ENCODE measurements at places on chromosomes 3 and 15. TPM values are rescaled to one million over a fixed set of nuclear protein-coding genes. Genes with fewer than 3 reads are reported as not detected.

GRCh38 chr3:194588741-194589140, 44.5 kb downstream of the TMEM44 start:
- H3K4me3 ChIP-seq = no peak overlapping the region
- no peaks in the 10 kb centered on the region for H3K27me3 ChIP-seq
- DNase-seq = no peak

GRCh38 chr3:141261472-141262307, 30.1 kb downstream of the PXYLP1 start:
- no peak overlapping the region for H3K4me3 ChIP-seq
- no peak for DNase-seq
- peaks cover 5% of the 10 kb centered on the region for H3K36me3 ChIP-seq
- no peak overlapping the region for H3K27ac ChIP-seq
- H3K27me3 ChIP-seq = no peaks in the 10 kb centered on the region

CIDEC gene
- 3.3 TPM for total RNA-seq

FBXW12 gene
- total RNA-seq = not detected

PCOLCE2 gene
- 4.4 TPM for total RNA-seq

DNA sequence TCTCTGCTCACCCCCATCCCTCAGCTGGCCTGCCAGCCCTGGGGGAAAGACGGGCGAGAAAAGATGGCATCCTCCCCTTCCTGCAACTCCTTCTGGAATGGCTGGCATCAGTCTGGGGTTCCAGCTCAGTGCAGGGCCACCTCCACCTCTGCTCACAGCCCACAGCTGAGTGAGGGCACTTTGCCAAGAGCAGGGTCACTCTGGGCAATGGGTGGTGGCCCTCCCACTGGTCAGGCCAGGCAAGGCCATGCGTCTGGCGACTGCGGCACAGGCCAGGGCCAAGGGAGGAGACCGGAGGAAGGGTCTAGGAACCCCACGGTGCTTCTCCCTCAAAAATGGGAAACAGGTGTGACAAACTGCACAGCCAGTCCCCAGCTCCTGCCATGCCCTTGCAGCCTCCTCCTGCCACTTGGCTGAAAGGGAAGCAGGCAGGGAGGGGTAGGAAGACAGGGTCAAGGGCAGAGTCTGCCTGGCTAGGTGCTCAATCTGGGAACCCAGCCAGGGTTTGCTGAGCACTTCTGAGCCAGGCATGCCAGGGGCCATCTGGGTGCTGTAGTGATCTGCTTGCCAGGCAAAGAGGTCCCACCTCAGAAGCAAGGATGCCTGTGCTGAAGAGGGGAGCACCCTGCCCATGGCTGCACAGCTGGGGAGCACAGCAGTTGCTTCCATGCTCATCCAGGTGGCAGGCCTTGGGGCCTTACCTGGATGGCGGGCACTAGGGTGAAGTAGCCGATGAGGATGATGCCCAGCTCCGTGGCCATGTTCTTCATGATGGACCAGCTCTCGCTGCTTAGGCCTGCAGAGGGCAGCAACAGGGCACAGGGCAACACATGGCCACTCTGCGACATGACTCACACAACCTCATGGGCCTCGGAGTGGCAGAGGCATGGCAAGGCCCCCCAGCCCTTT, 41.2 kb downstream of the PTPN23 start:
- H3K4me3 ChIP-seq = no peak overlapping the region
- peaks cover 82% of the 10 kb centered on the region for H3K36me3 ChIP-seq

DNA sequence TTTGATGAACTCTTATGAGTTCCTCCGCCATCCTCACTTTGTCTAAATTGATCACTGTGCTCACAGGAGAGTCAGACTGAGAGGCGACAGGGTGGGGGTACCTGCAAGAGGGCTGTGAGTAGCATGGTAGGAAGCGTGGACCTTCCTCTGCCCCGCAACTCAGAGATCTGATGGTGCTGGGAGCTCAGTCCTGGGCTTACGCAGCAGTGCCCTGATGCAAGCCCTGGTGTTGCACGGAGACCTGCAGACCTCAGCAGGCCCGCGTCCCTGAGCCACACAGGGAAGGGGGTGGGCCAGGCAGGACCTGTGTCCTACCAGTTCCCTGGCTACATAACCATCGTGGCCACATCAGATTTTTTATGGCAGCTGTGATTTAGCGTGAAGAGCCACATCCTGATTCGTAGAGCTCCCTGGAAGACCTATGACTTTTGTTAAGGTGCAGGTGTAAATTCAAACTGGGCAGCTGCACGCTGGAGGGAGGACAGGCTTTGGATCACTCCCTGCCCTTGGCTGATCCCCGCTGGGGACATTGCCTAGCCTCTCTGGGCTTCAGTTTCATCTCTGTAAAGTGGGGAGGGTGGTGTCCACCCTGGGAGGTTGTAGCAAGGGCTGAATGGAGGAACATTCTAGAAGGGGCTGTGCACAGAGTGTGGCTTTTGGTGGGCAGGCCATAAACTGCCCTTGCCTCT, 176.1 kb downstream of the KLF13 start:
- no peak for DNase-seq
- H3K4me1 ChIP-seq = no peaks in the 10 kb centered on the region
- no peaks in the 10 kb centered on the region for H3K36me3 ChIP-seq
- H3K27ac ChIP-seq = no peak overlapping the region

ZNF501 gene
- 1.7 TPM for total RNA-seq

DNA sequence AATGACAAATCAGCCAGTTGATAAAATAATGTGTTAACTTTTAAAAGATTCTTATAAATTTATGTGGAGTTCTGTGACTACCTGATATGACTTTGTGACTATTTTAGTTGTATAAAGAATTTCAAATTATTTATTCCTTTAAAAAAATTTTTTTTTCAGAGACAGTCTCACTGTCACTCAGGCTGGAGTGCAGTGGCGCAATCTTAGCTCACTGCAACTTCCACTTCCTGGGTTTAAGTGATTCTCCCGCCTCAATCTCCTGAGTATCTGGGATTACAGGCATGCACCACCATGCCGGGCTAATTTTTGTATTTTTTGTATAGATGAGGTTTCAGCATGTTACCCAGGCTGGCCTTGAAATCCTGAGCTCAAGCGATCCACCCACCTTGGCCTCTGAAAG, 48.5 kb downstream of the MBNL1 start:
- H3K36me3 ChIP-seq = no peaks in the 10 kb centered on the region
- no peaks in the 10 kb centered on the region for H3K27me3 ChIP-seq
- H3K4me1 ChIP-seq = peaks cover 96% of the 10 kb centered on the region
- no peak for DNase-seq
- peak overlapping the region; percentile 44 for H3K4me3 ChIP-seq
- H3K27ac ChIP-seq = peak overlapping the region; percentile 78

GRCh38 chr3:179404307-179404706, 47.0 kb downstream of the GNB4 start:
- H3K27me3 ChIP-seq = no peaks in the 10 kb centered on the region
- H3K4me1 ChIP-seq = no peaks in the 10 kb centered on the region
- no peak overlapping the region for H3K4me3 ChIP-seq
- no peak overlapping the region for H3K27ac ChIP-seq

GPR176 gene
- 1.3 TPM for total RNA-seq

TTLL13 gene
- total RNA-seq = 0.69 TPM

- H3K4me3 ChIP-seq = no peak overlapping the region
- peaks cover 19% of the 10 kb centered on the region for H3K4me1 ChIP-seq
- DNase-seq = no peak
- H3K27ac ChIP-seq = peak overlapping the region; percentile 47
Observed at GRCh38 chr15:39627451-39628143, 46.7 kb downstream of the THBS1 start.

DNA sequence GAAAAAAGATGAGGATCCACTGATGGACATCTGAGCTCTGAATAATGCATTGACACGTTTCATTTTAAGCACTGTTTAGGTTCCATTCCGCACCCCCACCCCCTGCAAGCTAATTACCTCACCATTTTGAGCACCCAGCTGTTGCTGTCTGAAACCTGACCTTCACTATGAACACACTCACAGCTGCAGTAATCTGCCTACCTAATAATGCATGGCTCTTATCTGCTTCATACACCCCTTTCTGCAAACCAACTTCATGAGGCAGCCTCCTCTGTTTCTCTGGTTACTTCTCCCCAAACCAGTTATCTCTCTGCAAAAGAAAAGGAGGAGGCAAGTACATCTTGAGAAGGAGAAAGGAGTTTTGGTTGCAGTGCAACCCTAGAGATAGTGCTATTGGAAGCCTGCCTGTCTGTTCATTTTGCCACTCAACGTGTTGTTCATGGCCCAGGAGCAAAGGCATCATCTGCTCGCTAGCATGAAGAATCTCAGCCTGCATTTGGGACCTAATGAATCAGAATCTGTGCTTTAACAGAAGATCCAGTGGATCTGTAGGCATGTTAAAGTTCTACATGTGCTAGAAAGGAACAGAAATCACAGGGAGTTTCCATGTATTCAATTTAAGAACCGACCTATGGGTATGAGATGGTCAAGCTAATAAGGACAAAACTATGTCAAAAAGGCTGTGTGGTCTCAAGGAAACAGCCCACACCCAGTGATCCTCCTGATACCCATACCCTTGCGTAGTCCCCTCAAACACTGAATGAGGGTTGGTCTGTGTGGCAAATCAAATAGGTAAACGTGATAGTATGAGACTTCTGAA, 87.2 kb downstream of the MB21D2 start:
- H3K27ac ChIP-seq = no peak overlapping the region
- no peak for DNase-seq
- H3K4me3 ChIP-seq = no peak overlapping the region
- H3K27me3 ChIP-seq = no peaks in the 10 kb centered on the region
- H3K36me3 ChIP-seq = no peaks in the 10 kb centered on the region

SRGAP3 gene
- 2.6 TPM for total RNA-seq

DNA sequence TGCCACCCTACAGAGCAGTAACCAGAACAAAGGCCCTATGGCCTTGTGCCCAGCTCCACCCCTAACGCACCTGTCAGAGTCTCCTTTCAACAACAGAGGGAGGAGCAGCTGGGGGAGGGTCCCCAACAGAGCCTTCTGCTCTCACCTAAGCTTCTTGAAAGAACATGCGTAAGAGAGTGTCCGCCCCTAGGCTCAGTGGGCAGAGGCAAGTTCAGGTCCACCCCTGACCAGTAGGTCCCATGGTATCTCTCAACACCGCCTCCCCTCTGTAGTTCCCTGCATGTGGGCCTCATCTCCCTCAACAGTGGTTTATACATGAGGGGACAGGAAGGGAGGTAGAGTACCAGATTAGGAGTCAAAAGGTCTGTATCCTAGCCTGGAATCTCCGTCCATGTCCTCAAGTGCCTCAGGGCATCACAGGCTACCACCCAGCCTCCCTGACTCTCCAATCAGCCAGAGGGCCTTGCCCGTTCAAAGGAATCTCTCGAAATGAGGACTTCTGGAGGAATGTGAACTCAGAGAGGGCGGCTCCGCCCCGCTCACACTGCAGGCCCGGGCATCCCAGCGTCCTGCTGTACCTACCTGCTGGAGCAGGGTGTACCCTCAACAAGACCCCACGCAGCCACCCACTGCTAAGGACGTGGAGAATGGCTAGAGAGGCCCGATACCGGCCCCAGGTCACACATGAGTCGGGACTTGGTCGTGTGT, 680 bp downstream of the POC1A start:
- DNase-seq = peak; percentile 25
- no peaks in the 10 kb centered on the region for H3K36me3 ChIP-seq
- H3K4me1 ChIP-seq = peaks cover 10% of the 10 kb centered on the region
- H3K27ac ChIP-seq = peak overlapping the region; percentile 92
- peak overlapping the region; percentile 84 for H3K4me3 ChIP-seq

DNA sequence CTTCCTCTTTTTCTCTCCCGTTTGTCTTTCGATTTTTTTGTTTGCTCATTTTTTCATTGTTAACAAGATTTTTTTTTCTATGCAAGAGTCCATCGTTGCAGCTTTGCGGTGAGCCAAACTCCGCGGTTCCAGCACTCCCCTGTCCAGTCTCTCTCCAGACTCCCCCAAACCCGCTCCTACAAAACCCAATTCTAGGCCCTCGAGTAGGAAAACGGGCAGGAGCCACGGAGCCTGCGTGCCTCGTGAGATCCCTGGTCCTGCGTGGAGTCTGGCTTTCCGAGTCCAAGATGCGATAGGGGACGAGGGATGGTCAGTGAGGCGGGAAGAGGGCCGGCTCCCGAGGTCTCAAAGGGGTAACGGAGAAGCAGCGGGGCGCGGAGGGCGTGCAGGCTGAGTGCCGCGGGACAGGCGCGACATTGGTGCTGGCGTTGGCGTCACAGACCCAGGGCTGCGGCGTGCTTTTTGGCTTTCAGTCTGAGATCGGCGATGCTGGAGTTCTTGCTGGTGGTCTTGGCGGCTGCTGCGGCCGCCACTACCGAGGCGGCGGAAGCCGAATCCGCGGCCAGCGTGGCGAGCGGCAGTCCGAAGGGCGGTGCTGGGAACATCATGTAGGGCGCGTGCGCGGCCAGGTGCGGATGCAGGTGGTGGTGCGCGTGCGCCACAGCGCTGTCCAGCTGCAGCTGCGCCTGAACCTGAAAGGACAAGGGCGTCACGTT, 8.5 kb downstream of the SHOX2 start:
- H3K36me3 ChIP-seq = no peaks in the 10 kb centered on the region
- peak; percentile 23 for DNase-seq
- peaks cover 7% of the 10 kb centered on the region for H3K27me3 ChIP-seq

SCAANT1 gene
- total RNA-seq = not detected

CALML4 gene
- total RNA-seq = 1.6 TPM

GRCh38 chr3:135929670-135930069, 35.9 kb upstream of the PPP2R3A start:
- H3K4me3 ChIP-seq = no peak overlapping the region
- H3K27me3 ChIP-seq = no peaks in the 10 kb centered on the region
- peak overlapping the region; percentile 4 for H3K27ac ChIP-seq
- peaks cover 12% of the 10 kb centered on the region for H3K4me1 ChIP-seq
- DNase-seq = peak; percentile 31

PROK2 gene
- not detected for total RNA-seq

DNA sequence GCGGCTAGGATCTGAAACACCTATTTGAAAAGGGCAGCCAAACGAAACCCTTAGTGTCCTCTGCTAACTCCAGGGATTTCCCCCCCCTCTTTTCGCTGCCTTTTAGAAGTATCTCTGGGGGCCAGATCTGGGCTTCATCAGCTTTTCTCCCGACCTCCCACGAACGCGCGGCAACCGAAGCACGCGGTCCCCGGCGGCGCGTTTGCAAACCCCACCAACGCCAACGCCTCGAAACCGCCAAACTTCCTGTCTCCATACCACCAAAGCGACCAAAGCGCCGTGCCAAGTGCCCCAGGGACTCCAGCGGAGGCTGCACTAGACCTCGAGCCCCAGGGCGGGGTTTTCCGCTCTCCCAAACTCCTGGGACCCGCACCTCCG, 155.8 kb upstream of the FRMD4B start:
- no peak for DNase-seq
- peaks cover 8% of the 10 kb centered on the region for H3K27me3 ChIP-seq
- no peak overlapping the region for H3K27ac ChIP-seq
- peak overlapping the region; percentile 61 for H3K4me3 ChIP-seq
- no peaks in the 10 kb centered on the region for H3K36me3 ChIP-seq

KY gene
- total RNA-seq = 4.3 TPM

GRCh38 chr3:176785171-176785570, 412.1 kb downstream of the TBL1XR1 start:
- H3K4me1 ChIP-seq = no peaks in the 10 kb centered on the region
- no peak overlapping the region for H3K4me3 ChIP-seq

GRCh38 chr3:43246976-43247375, 39.4 kb upstream of the SNRK start:
- H3K4me3 ChIP-seq = no peak overlapping the region
- H3K36me3 ChIP-seq = no peaks in the 10 kb centered on the region
